Erythroblast (primary cell): ENCODE measurements at places on chromosomes 6 and 20.

GRCh38 chr6:80886475-80886874, 780.0 kb downstream of the BCKDHB start:
- no peak for DNase-seq

DNA sequence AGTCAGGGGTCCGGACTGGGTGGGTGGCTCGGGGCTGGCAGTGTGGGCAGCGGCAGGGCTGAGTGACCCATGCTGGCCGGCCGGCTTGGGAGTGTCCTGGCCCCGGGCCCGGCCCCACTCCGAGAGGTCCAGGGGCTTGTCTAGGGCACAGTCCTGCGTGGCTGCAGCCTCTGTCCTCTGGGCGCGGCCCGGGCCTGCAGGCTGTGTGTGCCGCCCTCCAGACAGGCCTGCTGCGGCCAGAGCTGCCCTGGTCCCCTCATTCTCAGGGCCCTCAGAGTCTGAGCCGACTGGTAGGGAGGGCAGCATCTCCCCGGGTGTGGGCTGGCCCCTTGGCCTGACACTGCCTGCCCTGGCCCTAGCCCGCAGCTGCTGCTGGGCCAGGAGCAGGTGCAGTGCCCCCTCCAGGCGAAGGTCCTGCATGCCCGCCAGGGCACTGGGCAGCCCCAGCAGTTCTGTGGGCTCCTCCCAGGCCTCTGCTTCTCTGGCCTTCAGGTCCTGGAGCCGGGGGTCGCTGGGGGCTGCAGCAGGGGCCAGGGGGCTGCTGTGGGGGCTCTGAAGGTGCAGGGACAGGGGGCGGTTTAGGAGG, 6.9 kb upstream of the CABLES2 start:
- no peak for DNase-seq

GRCh38 chr20:3434232-3434631, 26.8 kb upstream of the DNAAF9 start:
- no peak for DNase-seq

- no peak for DNase-seq
Observed at GRCh38 chr6:96907498-96907897, 9.8 kb upstream of the NDUFAF4 start.

- no peak for DNase-seq
Observed at GRCh38 chr6:139695361-139695760, 320.9 kb upstream of the CITED2 start.

GRCh38 chr20:54137115-54137514, 36.7 kb downstream of the CYP24A1 start:
- no peak for DNase-seq

DNA sequence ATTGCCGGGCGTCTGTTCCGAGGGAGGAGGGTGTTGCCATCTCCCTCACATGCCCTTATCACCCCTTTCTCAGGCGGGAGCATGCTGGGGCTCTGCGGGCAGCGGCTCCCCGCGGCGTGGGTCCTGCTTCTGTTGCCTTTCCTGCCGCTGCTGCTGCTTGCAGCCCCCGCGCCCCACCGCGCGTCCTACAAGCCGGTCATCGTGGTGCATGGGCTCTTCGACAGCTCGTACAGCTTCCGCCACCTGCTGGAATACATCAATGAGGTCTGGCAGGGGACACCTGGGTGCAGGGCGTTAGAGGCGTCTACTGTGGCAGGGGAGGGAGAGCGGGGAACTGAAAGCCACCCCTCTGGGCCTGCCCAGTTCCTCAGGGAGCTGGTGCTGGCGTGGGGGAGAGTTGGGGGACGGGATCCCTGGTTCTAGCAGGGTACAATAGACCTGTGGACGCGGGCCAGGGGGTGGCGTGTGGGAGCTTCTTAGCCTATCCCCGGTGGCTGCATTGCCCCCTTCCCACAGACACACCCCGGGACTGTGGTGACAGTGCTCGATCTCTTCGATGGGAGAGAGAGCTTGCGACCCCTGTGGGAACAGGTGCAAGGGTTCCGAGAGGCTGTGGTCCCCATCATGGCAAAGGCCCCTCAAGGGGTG, 697 bp downstream of the PPT2 start:
- DNase-seq, result no peak

GRCh38 chr6:132666118-132666517, 7.1 kb upstream of the TAAR1 start:
- no peak for DNase-seq

GRCh38 chr20:53971096-53971683, 99.2 kb downstream of the BCAS1 start:
- no peak for DNase-seq

DNA sequence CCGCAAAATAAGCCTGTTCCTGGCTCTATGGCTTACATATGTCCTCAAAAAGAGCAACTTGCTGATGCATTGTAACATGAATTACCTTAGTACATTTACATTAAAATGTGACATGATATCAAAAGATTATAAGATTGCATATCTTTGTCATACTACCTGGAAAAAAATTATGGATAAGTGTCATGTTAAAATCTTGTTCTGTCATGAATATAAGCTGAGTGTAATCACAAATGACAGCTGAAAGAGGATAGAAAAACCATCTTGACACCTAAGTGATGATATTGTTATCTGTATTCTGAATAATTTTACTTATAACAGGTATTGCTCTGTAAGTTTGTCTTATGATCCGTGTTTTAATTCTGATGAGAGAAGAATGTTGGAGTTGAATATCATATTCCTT, 503.0 kb upstream of the RNF217 start:
- DNase-seq, result no peak

GRCh38 chr20:33832103-33832804, 21.1 kb downstream of the CHMP4B start:
- DNase-seq, result no peak
